ENCODE measurements at places on chromosomes 5 and 9.

GRCh38 chr9:94773655-94774054 is 47.2 kb downstream of the AOPEP start:
- no peak overlapping the region for H3K4me3 ChIP-seq
- H3K4me1 ChIP-seq: no peaks in the 10 kb centered on the region
- H3K36me3 ChIP-seq: no peaks in the 10 kb centered on the region
- H3K27me3 ChIP-seq: no peaks in the 10 kb centered on the region
- DNase-seq: no peak

DNA sequence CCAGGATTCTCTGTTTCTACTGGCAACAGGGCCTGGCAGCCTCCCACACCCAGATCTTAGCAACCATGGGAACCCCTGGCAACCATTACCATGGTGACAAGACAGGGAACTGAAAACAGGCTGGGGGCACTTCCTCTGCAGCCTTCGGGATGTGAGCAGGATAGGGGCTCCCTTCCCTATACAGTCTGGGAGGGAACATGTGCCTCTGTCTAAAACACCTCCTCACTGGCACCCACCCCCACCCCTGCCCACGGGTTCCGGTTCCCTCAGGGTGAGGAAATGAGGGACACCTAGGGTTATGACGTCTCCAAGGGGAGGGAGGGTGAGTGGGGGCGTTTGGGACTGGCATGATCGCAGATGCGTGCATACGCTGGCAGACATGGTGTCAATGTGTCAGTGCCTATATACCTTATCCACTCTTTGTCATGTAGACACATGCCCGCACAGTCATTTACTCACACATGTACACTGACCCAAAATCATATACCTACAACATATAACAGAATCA is 3.0 kb upstream of the DNAJB5 start:
- no peak overlapping the region for H3K27ac ChIP-seq
- no peak overlapping the region for H3K4me3 ChIP-seq
- H3K36me3 ChIP-seq: no peaks in the 10 kb centered on the region

DNA sequence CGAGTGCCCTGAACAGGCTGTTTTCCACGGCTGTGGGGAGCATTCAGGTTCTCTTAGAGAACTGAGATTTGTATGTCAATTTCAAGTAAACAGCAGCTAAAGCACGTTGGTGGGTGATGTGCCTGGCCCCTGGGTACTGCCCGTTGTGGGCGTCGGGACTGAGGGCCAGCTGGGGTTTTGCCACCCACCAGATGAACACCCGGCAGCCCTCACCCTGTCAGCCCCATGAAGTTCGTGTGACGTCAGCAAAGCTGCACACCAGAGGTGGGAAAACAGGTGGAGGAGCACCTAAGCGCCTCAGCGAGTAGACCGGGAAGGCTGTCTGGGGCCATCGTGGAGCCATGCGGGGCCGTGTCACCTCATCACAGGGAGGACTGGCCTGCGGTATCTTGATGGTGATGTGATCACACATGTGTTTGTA is 9.2 kb downstream of the CEP72 start:
- no peaks in the 10 kb centered on the region for H3K27me3 ChIP-seq
- no peaks in the 10 kb centered on the region for H3K36me3 ChIP-seq
- no peaks in the 10 kb centered on the region for H3K4me1 ChIP-seq

DNA sequence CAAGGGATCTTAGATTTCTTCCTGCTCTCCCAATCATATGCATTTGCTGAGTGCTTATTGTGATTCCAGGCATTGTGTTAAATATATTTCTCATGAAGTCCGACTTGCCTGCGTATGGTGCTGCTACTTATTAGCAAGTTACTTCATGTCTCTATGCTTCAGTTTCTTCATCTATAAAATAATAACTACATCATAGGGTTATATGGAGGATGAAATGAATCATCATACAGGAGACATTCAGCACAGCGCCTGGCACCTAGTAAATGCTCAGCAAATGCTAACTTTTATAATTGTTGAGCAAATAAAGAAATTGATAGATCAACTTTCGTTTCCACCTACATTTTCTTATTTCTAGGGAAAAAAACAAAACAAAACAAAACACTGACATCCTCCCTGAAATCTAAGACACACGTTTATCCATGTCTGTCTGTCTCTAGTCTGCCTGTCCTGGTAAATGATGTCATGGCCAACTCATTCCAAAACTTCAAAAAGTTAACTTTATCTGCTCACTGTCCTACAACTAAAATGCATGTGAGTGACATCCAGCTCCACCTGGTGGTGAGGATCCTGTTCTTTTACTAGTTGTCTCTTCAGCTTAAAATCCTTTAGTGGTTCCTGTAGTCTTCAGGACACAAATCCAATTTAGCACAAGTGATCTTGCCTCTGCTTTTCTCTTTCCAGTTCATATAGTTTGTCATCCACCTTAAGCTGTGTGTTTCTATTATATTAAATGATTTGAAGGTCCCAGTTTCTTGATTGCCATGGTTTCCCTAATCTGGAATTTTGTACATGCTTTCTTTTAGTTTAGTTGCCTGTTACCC is 27.7 kb downstream of the PPP3R2 start:
- H3K36me3 ChIP-seq: peaks cover 74% of the 10 kb centered on the region
- no peak overlapping the region for H3K27ac ChIP-seq
- H3K4me3 ChIP-seq: no peak overlapping the region
- no peak for DNase-seq
- peaks cover 9% of the 10 kb centered on the region for H3K4me1 ChIP-seq

- H3K4me3 ChIP-seq: no peak overlapping the region
- H3K27me3 ChIP-seq: no peaks in the 10 kb centered on the region
- no peak for DNase-seq
- no peak overlapping the region for H3K27ac ChIP-seq
- peaks cover 75% of the 10 kb centered on the region for H3K4me1 ChIP-seq
Observed at GRCh38 chr5:148846930-148847329, 20.5 kb downstream of the ADRB2 start.

GRCh38 chr5:1965925-1966324 is 83.2 kb upstream of the IRX4 start:
- no peak overlapping the region for H3K4me3 ChIP-seq
- no peaks in the 10 kb centered on the region for H3K36me3 ChIP-seq
- DNase-seq: no peak
- H3K4me1 ChIP-seq: no peaks in the 10 kb centered on the region
- no peak overlapping the region for H3K27ac ChIP-seq
- H3K27me3 ChIP-seq: no peaks in the 10 kb centered on the region
